ENCODE measurements at places on chromosomes 7 and 10.

DNA sequence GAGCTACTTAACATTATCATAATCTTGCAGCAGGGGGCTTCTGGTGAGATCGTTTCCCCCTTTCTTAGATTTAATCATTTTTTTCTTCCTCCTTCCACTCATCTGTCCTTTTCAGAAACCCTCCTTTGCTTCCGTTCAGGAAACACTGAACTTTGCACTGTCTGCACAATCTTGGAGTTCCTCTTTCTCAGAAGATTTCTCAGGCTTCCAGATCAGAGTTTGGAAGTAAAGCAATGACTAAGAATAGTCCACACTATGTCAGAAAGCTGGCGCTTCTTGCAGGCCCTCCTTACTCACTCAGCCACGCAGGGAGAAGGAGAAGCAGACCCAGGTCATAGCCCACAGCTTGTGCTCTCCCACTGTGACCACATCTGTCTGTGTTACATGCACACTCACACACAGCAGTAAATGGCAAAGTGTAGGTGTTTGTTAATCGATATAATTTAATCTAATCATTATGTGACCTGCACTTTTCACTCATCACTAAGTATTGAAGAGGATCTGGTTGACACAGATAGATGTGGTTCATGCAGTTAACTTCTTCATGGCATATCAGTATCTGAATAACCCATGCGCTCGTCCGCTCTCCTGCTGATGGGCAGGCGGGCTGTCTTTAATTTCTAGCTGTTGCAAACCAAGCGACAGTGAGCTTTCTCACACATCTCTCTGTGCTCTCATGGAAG, 30.2 kb downstream of the ALOX5 start:
- DNase-seq, result no peak

- DNase-seq, result no peak
Observed at GRCh38 chr10:113573368-113573767, 20.5 kb downstream of the HABP2 start.

GRCh38 chr7:158834878-158835784, 5.8 kb upstream of the ESYT2 start:
- DNase-seq, result peak; percentile 48

GRCh38 chr10:7185367-7185690, 225.5 kb downstream of the SFMBT2 start:
- DNase-seq, result no peak

GRCh38 chr10:25934621-25935139, 651 bp downstream of the MYO3A start:
- DNase-seq, result no peak

GRCh38 chr7:82945480-82945879, 217.2 kb downstream of the PCLO start:
- DNase-seq, result no peak

DNA sequence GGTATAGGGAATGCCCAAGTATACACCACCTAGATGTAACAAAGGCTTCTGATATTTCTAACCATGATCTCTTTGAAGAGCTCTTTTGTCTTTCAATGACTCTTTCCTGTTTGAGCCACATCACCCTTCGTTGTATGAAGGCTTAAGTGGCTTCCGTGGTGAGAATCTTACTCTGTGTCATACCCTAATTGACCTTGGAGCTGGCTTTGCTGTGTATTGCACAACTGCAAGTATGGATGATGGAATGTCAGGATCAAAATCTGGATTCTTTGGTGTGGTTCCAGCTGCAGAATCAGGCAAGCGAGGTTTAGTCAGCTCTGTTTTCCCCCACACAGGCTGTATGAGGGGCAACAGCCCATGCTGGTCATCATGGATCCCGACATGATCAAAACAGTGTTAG, 16.0 kb downstream of the CYP3A43 start:
- DNase-seq, result no peak

GRCh38 chr7:141239661-141240060, 165.8 kb downstream of the TMEM178B start:
- DNase-seq, result no peak

DNA sequence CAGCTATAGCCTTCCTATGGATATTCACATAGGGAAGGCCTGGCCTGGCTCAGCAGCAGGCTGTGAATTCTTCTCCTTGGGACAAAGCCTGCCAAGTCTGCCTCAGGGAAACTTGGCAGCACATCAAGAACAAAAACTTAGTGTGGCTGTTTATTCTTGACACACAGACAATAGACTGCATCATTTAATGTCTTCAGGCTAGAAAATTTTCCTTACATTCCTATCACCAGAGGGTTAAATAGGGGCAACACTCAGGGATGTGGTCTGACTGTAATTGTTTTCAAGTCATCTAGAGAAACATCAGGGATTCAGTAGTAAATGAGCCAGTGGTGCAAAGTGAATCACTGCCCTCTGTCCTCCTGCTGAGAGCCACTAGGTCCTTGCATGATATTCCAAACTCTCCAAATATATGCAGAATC, 137.3 kb downstream of the SEMA3C start:
- peak; percentile 33 for DNase-seq

DNA sequence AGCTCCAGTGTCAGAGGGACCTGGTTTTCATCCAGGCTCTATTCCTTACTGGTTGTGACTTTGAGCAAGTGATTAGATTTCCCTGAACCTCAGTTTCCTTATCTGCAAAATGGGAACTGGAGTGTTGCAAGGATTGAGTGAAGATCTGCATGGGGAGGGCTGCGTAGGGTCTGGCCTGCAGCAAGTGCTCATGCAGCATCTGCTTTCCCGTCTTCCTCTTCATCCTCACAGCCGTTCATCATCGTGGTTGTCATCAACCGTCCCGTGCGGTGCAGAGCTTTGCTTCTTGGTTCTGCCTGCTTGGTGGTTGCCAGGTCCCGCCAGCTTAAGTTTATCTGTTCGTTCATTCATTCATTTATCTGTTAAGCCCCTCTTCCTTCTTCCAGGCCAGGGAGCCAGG, 135.0 kb downstream of the GRK5 start:
- no peak for DNase-seq

GRCh38 chr7:44760034-44760580, 11.5 kb downstream of the ZMIZ2 start:
- DNase-seq, result no peak

GRCh38 chr7:152093717-152094116, 68.2 kb downstream of the GALNT11 start:
- DNase-seq, result no peak

GRCh38 chr10:79052291-79053080, 16.3 kb upstream of the ZMIZ1 start:
- peak; percentile 12 for DNase-seq

- peak; percentile 79 for DNase-seq
Observed at GRCh38 chr7:106421181-106421762, 136.5 kb upstream of the NAMPT start.

- DNase-seq, result no peak
Observed at GRCh38 chr7:2013381-2014311, 219.1 kb downstream of the MAD1L1 start.
